ENCODE measurements at places on chromosomes 12 and 14.

DNA sequence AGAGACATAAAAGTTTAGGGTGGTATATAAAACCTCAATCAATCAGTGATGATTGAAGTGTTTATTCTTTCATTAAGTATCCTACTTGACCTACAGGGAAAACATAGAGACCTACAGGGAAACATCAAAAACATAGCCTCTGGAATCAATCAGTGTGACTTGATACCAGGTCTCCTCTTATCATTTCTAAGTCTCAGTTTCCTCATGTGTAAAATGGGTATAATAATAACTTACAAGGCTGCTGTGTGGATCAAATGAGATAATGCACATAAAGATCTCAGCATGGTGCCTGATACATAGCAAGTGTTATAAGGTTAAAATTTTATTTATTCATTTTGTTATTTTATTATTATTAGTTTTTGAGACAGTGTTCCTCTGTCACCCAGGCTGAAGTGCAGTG lies 22.2 kb upstream of the GNPTAB start:
- DNase-seq = no peak

DNA sequence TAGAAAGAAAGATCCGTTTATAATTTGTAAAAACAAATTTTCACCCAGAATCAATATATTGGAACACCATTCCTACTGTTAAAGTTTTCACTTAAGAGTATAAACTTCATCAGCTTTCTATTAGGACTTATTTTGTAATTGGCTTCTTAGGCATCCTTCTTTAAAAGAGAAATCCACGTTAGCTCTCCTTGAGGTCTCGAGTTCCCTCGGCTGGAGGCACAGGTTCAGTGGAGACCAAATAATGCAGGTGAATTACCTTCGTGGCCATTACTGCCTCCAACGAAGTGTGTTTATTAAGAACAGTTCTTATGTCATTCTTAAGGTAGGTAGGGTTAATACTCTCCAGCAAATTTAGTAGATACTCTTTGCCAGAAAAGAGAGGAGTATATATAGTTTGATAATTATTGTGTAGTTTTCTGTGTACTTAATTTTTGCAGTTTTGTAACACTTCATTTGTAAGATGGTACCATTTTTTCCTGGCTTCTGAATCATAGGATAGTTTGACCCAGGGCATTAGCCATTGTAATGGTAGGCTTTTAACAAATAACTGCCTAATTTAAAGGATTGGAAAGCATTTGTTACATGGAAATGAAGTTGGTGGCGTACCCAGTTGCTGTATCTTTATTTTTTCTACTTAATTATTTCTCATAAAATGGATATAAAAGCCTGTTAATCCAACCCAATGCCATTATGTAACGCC lies 2.2 kb downstream of the CALM1 start:
- no peak for DNase-seq

- DNase-seq = no peak
These were observed 35.4 kb downstream of the SPTLC2 start for GRCh38 chr14:77580964-77581505.

DNA sequence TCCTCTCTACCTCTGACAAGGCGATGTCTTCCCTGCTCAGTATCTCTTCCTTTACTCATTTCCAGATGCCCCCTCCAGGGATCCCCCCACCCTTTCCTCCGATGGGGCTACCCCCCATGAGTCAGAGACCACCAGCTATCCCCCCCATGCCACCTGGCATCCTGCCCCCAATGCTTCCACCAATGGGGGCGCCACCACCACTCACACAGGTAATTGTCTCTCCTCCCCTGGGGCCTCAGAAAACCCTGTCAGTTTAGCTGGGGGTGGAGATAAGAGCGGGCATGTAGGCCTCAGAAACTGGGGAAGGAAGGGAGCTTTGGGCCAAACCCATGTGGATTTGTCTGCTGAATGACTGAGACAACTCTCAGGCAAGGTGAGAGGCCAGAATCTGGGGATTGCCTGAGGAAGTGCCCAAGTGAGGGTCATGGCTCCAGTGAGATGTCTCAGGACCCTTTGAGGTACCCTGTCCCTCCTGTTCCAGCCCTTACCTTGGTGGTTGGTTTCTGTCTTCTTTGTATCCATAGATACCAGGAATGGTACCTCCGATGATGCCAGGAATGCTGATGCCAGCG lies 8.1 kb downstream of the PRPF40B start:
- DNase-seq = no peak

DNA sequence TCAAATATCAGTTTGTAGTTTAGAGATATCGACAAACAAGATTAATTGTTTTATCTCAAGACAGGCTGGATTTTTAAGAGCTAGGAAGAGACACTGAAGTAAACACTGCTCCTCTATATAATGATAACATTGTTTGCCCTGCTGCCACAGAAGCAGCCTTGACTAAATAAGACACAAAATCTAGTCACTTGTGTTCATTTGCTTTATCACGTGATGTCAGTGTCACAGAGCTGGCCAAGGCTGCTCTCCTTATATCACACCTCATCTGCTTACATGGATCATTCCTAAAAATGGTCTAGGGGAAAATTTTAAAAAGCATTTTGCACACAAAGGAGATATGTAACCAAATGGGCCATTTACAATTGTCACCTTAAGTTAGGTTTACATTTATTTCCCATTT lies 64.1 kb downstream of the SOX5 start:
- DNase-seq = no peak

- no peak for DNase-seq
These were observed 124.7 kb downstream of the DAAM1 start for GRCh38 chr14:59313144-59313651.

DNA sequence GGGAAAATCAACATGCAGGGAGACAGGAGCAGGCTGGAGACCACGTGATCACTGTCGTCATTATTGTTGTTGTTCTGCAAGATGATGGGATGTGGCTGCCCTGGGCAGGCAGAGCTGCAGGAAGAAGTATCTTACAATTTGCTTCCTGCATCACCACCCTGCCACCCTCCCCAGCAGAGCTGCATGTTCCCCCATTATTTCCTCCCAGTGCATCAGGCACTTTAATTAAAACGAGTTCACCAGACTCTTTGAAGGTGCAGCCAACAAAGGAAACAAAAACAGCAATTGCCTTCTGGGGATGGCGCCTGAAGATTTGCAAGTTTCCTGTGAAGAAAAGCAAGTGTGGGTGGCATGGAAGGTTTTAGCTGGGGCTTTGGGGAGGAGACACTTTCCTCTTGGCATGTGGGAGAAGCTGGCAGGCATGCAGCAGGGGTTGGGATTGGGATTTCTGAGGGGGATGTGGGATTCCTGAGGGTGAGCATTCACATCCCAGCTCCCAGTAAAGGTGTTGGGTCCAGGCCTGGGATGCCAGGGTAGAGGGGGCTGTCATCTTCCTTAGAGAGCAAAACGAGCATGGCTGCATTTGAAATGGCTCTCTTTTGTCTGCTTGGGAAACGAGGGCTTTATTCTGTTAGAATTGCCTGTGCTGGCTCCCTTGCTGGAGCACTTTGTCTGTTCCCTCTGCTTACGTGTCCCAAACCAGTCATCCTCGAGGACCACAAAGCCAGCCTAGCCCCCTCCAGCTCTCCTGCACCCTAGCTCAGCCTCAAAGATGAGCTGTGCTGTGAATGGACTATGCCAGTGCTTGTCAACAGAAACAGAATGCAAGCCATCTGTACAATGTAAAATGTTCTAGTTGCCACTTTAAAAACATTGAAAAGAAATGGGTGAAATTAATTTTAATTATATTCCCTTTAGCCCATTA lies 11.5 kb upstream of the C14orf132 start:
- no peak for DNase-seq

DNA sequence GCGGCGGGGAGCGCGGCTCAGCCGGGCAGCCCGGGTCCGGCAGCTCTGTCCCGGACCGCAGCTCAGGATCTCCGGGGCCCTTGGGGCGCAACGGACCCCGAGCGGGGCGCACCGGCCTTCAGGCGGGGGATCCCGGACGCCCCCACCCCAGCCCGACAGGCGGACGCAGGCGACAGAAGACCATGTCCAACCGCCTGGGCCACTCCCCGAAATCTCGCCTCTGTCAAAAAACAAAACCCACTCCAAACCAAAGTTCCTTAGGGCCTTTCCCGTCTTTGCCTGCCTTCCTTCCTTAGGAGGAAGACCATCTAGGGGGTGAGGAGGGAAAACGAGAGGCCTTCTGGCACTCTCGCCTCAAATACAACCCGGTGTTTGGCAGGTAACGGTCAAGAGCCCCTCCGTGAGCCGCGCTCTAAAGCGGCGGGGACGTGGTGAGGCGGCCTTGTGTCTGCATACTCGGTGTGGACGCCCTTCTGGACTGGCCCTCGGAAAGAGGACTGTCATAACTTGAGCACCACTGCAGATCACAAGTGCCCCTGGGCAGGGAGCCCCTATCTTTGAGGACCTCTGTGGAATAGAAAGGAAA lies 604 bp downstream of the HCFC2 start:
- no peak for DNase-seq

- DNase-seq = no peak
These were observed 7.2 kb downstream of the ALDH2 start for GRCh38 chr12:111773801-111774551.

DNA sequence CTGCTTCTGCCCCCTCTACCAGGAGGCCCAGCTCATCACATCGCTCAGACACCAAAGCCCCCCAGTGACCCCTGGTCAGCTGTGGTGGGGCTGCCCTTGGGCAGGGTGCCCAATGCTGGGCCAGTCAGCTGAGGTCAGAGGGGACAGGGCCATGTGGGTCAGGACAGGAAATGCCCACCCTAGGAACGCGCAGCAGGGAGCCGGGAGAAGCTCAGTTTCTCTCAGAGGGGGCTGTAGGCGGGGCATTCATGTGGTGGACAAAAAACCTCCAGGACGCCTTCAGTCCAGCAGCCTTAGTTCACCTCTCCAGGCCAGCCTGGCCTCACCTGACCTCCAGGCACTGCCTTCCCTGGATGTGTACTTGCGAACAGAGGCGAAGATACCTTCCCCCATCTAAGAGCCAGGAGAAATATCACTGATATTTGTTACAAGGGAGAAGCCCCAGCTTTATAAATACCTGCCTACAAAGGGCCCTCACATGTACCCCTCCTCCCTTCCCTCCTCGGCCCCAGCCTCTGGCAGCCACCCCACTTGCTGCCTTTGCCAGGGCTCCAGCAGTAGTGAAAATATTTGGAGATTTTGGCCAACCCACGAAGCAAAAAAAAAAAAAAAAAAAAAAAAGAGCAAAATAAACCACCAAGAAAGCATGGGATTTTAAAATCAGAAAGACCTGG lies 41.9 kb upstream of the PLEKHG6 start:
- no peak for DNase-seq

- DNase-seq = no peak
These were observed 602.9 kb downstream of the DIO2 start for GRCh38 chr14:79608446-79608845.

DNA sequence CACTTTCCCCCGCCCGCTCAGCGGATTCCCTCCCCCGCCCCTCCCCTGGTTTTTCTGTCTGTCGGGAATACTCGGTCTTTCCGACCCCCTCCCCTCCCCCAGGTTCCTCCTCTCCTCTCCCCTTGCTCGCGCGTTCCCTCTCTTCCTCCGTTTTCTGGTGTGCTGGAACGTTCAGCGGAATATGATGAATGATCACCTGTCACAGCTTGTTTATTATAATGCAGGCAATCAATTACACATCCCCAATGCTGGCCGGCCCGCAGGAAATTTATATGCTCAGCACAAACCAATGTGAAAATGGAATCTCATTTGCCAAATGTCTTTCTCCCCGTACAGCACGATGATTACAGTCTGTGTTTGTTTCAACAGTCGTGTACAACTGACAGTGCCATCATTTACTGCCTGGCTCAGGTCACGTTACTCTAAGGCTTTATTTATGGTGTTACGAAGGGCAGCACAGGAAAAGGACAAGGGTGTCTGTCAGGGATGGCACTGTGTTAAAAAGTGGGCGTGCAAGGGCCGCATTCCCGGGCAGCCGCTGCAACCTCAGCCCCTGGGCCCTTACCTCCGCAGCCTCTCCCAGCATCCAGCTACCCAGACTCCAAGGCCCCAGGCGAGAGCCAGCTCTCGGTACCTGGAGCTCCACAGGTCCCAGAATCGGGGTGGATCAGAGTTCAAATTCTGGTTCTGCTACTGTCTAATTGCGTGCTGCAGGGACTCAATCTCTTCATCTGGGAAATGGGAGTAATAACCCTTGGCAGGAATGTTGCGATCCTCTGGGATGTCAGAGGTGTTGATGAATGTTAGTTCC lies 24.7 kb upstream of the MAP1LC3B2 start:
- no peak for DNase-seq

GRCh38 chr14:94880106-94880505 lies 110.2 kb upstream of the GSC start:
- DNase-seq = no peak

DNA sequence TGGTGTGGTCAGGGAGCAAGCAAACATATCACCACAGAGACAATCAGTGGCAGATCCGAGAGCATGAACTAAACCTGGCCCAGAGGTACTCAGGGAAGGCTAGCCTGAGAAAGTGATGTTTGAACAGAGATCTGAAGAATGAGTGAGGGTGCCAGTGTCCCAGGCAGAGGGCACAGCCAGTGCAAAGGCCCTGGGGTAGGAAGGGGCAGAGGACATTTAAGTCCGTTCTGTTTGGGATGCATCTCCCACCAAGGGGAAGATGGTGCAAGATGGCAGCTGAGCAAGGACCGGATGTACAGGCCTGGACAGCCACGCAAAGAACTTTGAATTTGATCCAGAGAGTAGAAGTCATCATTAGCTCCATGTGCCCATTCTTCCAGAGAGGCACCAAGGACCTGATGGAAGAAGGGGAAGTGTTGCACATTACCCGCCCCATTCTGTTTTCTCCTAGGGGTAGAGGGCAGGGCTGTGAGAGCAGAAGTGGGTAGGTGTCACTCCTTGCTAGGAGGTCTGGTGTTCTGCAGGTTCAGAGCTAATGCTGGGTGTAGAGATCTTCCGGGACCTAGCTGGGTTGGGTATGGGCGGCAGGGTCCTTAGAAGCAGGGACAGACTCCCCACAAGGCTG lies 3.9 kb downstream of the DTX1 start:
- DNase-seq = no peak

DNA sequence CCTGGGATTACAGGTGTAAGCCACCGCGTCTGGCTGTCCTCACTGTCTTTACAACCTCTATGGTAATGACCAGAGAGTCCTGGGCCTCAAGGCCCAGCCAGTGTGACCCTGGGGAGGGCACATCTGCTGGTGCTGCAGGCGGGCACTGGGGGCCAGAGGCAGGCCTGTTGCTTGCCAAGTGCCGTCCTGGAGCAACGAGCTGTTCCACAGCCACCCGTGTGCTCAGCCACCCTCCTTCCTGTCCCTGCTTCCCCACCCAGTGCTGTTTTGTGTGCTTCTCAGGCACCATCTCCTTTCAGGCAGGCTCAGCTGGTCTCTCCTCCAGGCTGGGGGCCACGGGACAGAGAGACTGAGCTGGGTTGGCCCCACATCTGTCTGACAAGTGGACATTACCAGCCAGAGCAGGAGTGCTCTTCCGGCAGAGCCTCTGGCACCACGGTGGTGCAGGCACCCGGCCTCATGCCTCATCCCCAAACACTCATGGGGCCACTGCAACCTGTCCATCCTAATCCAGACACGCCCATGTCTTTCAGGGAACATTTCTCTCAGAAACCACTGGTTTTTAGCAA lies 9.0 kb downstream of the SLC25A47 start:
- no peak for DNase-seq
